Right lobe of liver (tissue), 6 donors: ENCODE measurements at places on chromosomes 7 and 10. TPM values are rescaled to one million over a fixed set of nuclear protein-coding genes. Genes with fewer than 3 reads are reported as not detected.
A peak's percentile ranks its signal among the peaks of the same experiment; 100 is the strongest.

Gene SCIN
- 0.06 TPM for total RNA-seq

Gene ANKRD22
- total RNA-seq, result not detected

DNA sequence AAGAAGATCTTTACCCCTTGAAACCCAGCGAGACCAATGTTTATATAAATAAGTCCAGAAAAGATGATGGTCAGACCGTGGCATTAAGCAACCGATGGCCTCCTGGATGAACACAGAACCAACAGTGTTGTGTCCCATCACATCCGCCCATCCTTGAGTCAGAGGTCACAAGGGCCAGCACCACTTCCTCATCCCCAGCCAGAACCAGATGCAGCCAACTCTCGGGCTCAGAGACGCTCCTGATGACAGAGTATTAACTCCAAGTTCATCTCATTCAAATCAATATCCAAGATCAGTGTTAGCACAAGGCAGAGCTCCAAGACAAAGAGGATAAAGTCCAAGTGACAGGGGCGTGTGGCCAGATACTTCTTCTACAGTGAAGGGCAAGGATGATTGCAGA, 63.5 kb downstream of the FAM53B start:
- DNase-seq, result peak; percentile 69

GRCh38 chr10:15251791-15252380, 83.4 kb upstream of the NMT2 start:
- DNase-seq, result no peak

DNA sequence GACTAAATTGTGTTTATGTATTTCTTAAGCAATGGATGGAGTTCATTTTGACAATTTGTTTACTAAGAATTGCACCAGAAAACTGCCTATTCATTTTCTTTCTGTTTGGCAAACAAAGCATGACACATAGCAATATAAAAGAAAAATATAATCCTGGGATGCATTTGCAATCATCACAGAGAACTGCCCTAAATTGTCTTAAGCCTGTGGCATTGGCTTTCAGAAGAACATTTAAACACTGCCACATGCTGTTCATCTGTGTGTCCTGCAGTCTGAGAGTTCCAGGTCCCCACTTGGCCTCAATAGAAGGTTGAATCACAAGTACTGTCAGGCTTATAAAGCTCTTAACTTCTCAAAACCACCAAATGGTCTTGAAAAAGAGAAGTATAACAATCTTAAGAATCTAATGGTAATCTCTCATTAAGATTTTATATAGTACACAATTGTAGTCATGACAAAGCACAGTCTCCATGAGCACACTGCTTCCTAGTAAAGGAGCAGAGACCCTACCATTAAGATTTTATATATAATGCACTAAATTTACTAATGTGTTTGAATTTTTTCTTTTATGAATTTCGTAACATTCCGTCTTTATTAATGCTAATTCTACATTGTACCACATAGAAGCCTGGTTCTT, 29.9 kb downstream of the RNLS start:
- DNase-seq, result no peak

GRCh38 chr10:68156373-68157185, 47.3 kb downstream of the MYPN start:
- no peak for DNase-seq

GRCh38 chr10:78600121-78600665, 468.6 kb upstream of the ZMIZ1 start:
- DNase-seq, result no peak

DNA sequence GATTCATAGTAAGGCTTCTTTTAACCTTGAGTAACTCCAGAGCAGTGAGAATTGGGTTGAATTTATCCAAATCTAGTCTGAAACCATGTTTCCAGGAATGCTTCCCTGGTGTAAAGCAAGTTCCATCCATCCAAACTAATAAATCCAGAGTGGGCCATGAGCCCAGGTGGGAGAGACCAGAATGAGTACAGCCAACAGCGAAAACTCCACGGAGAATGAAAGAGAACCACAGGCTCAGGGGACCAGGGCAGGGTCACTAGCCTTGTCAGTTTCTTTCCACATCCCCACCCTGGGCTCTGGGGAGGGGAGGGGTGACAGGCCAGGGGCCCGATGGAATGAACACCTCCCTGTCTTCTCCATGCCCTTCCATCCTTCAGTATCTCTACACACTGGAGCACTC, 180.1 kb downstream of the NEURL1 start:
- no peak for DNase-seq

- DNase-seq, result no peak
Measured at GRCh38 chr7:93945756-93946535, 24.4 kb downstream of the GNG11 start.

GRCh38 chr7:149071641-149072437, 18.7 kb downstream of the ZNF786 start:
- no peak for DNase-seq

- DNase-seq, result no peak
Measured at GRCh38 chr10:12042409-12042796, 206 bp downstream of the UPF2 start.
